ENCODE measurements at places on chromosomes 1 and 21. TPM values are rescaled to one million over a fixed set of nuclear protein-coding genes. Genes with fewer than 3 reads are reported as not detected.

Gene SPSB1
- 28.7 TPM for total RNA-seq

Gene ATP5PO
- 312 TPM for total RNA-seq

Gene OR2T29
- total RNA-seq = not detected

Gene C1orf185
- not detected for total RNA-seq

Gene TSPEAR
- not detected for total RNA-seq

Gene TLR5
- total RNA-seq = 3.0 TPM

DNA sequence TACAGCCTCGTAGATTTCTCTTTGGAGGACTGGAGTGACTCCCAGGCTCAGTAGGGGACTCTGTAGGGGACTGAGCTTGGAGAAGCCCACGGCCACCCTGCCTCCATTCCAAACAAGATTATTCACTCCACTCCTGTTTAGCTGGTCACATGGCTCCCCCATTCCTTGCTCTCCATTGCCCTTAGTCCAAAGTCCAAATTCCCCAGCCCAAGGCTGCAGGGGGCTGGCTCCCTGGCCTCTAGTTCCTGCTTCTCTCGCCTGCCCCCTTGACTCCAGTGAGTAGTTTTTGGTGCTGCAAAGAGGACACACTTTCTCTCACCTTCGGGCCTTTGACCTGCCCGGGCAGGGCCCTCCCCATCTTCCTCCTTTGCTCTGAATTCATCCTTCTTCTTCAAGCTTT lies 403.3 kb downstream of the KIF26B start:
- no peak for DNase-seq

- no peak for DNase-seq
Observed at GRCh38 chr1:4880626-4881025, 226.2 kb downstream of the AJAP1 start.

- DNase-seq = no peak
Observed at GRCh38 chr1:205690122-205690756, 9.9 kb upstream of the SLC45A3 start.

DNA sequence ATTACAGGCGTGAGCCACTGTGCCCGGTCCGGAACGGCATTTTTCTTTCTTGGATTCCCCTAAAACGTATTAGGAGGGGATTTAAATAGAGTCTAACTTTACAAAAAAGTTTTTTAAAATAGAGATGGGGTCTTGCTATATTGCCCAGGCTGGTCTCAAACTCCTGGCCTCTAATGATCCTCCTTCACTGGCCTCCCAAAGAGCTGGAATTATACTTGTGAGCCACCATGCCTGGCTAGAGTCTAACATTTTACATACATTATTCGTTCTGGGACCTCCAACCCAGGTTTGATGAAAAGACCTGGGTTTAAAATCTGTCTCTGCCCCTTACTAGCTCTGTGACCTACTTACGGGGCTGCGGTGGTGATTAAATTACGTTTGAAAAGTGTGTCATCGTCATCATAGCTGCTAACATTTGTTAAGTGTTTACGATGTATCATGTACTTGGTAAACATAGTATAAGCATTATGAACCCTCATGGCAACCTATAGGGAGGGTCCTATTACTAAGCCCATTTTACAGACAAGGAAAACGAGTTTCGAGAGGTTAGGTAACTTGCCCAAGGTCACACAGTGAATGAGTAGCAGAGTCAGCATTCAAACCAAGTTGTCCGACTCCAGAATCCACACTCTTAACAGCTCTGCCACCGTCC lies 24.5 kb downstream of the PLEKHM2 start:
- no peak for DNase-seq

DNA sequence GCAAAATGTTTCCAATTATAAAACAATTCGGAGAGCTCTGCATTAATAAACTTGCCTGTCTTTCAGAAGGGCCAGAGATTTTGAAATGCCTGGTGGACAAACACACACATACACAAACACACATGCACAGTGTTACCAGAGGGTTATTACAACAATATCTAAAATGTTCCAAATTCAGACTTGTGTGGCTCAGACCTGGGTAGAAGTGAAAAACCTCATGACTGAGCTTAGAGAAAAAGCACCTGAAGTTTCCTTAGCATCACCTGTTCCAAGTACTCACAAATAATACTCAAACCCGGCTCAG lies 247.9 kb downstream of the FOXD2 start:
- peak; percentile 11 for DNase-seq

- no peak for DNase-seq
Observed at GRCh38 chr21:44887807-44888580, 14.5 kb upstream of the PTTG1IP start.

GRCh38 chr1:244137725-244138124 lies 86.6 kb downstream of the ZBTB18 start:
- no peak for DNase-seq

GRCh38 chr1:84691122-84691783 lies 992 bp upstream of the SSX2IP start:
- no peak for DNase-seq

GRCh38 chr1:6134206-6134605 lies 45.9 kb downstream of the CHD5 start:
- no peak for DNase-seq
